Activated naive CD4-positive, alpha-beta T cell treated with anti-CD3 and anti-CD28 coated beads, Interleukin-2, amount 50 U/mL, for 72 hours (primary cell): ENCODE measurements at places on chromosomes 2 and 18. TPM values are rescaled to one million over a fixed set of nuclear protein-coding genes. Genes with fewer than 3 reads are reported as not detected.

GRCh38 chr18:75727456-75727855 lies 300.0 kb upstream of the SMIM21 start:
- no peak for DNase-seq

The FSIP2 gene
- total RNA-seq: 0.35 TPM

- no peak for DNase-seq
Measured at GRCh38 chr2:27809761-27810241, 38.3 kb downstream of the MRPL33 start.

The PLGLB2 gene
- total RNA-seq: not detected

- no peak for DNase-seq
Measured at GRCh38 chr2:65417509-65418085, 14.8 kb downstream of the SPRED2 start.

The GALNT14 gene
- 1.2 TPM for total RNA-seq

The CCDC85A gene
- total RNA-seq: not detected

The UGT1A9 gene
- not detected for total RNA-seq

- no peak for DNase-seq
Measured at GRCh38 chr2:105179469-105180372, 61.8 kb upstream of the GPR45 start.

The MALL gene
- total RNA-seq: not detected

GRCh38 chr2:241289597-241289996 lies 25.9 kb downstream of the HDLBP start:
- DNase-seq: no peak

The SLC5A7 gene
- not detected for total RNA-seq

DNA sequence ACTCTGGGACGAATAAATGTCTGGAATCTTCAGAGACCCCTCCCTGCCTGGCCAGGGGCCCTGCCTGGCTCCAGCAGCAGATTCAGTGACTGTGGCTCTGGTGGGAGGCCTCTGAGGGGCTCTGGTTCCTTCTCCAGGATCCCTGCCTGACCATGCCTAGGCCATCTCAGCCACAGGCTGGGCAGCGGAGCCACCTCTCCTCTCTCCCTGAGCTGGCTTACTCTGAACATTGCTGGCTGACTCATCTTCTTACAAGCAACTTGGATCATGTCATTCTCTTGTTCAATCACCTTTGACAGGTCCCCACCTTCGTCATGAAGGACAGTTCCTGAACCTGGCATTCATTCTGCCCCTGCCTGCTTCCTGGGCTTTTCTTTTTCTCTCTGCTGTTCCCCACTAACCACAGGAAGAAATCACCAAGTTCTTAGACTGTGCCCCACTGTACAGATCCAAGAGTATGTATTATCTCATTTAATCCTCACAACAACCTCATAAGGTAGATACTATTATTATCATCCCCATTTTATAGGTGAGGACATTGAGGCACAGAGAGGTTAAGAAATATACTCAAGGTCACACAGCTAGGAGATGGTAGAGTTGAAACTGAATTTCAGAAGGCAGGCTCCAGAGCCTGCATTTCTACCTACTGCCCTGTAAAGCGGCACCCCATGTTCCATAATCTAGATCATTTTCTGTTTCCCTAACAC lies 155.5 kb upstream of the SMAD2 start:
- DNase-seq: no peak

- no peak for DNase-seq
Measured at GRCh38 chr2:203820969-203821368, 46.6 kb upstream of the CTLA4 start.

- DNase-seq: no peak
Measured at GRCh38 chr18:31058897-31059296, 16.4 kb upstream of the DSC3 start.

- no peak for DNase-seq
Measured at GRCh38 chr18:11176481-11176881, 27.1 kb upstream of the PIEZO2 start.

- no peak for DNase-seq
Measured at GRCh38 chr2:195450552-195451113, 206.4 kb upstream of the SLC39A10 start.

DNA sequence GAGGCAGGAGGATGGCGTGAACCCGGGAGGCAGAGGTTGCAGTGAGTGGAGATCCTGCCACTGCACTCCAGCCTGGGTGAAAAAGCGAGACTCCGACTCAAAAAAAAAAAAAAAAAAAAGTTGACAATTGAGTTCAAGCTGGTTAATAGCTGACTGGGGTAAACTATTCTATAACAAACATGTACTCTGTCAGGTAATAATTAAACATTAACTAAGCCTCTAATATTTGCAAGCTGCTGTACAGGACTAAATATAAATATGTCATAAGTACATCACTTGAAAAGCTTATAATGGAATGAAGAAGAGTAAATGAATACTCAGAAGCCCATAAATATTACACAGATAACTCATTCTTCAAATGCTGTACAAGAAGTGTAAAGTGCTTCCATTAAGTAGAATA lies 190.4 kb upstream of the CRIM1 start:
- no peak for DNase-seq

The SLC9A4 gene
- total RNA-seq: 0.23 TPM

DNA sequence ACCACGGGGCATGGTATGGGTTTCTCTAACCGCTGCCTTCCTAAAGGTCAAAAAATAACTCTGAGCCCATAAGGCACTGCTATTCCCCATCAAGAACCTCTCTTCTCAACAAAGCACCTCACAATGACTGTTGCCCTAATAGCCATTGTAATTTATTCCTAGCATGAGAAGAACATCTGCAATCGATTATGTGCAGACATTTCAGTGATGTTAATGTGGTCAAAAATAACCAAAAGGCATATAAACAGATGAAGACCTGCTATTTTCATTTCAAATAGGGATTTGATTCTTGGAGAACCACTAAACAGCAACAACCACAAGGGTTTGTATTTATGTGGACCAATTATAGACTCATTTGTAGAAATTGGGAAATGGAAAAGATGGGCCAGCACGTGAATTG lies 356.6 kb downstream of the FBXO15 start:
- no peak for DNase-seq

DNA sequence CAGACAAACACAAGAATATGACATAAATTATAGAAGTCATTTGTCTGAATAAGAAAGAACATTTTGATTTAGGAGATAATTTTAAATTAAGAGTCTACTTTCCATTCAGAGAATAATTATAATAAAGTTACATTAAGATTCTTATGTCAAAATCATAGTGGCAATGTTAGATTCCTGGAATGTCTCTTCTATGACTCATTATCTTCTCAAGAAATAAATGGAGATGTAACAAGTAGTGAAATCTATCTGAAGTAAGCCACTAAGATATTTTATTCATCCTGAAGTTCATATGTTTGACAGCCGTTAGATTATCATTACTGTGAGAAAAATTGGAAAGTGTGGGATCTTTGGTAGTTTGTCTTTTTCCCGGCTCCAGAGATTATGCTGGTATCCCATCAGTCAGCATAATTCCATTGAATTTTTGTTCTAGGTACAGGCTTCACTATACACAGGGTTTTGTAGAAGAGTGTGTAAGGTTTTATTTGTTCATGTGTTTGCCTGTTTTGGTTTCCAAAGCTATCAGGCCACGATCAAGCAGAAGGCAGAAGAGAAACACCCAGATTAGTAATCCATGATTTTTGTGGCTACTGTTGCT lies 1246.6 kb upstream of the LRRTM1 start:
- no peak for DNase-seq

The ITGAV gene
- 8.7 TPM for total RNA-seq

GRCh38 chr2:9573013-9573720 lies 17.5 kb upstream of the ADAM17 start:
- no peak for DNase-seq

The RAB6C gene
- not detected for total RNA-seq

- DNase-seq: no peak
Measured at GRCh38 chr2:203841654-203842053, 25.9 kb upstream of the CTLA4 start.

- no peak for DNase-seq
Measured at GRCh38 chr2:70552501-70553333, 909 bp downstream of the TGFA start.

The LIMS2 gene
- 15.5 TPM for total RNA-seq

GRCh38 chr2:39851251-39851650 lies 72.2 kb upstream of the THUMPD2 start:
- no peak for DNase-seq

DNA sequence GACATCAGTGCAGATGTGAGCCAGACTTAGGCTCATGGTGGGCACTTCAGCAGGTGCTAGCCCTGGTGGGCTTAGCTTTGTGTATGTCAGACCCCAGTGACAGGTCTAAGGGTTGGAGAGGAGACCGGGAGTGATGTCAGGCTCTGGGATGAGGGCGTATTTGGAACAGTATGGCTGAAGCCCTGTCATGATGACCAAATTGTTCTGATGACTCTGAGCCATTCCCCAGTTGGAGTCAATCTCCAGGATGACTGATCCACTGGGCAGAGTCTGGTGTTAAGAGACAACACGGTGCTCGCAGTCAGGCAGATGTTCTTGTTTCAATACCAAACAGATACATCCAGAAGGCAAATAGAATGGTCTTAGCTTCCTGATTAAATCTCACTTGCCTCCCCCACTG lies 241.5 kb downstream of the SOX11 start:
- no peak for DNase-seq

DNA sequence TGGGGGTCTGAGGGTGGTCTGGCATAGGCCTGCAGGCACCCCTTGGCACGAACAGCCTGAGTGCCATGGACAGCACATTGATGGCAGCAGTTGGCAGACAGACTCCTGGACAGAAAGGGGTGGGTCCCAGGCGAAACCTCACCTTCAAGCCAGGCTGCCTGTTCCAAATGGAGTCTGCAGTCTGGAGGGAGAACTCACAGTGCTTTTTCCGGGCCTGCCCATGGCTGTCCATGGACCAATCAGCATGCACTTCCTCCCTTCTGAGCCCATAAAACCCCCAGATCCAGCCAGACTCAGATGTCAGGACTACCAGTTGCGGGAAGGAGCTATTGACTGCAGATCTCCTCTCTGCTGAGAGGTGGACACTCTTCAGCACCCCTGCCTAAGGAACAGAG lies 694.6 kb upstream of the ACVR2A start:
- DNase-seq: no peak

The SCYGR1 gene
- total RNA-seq: not detected

DNA sequence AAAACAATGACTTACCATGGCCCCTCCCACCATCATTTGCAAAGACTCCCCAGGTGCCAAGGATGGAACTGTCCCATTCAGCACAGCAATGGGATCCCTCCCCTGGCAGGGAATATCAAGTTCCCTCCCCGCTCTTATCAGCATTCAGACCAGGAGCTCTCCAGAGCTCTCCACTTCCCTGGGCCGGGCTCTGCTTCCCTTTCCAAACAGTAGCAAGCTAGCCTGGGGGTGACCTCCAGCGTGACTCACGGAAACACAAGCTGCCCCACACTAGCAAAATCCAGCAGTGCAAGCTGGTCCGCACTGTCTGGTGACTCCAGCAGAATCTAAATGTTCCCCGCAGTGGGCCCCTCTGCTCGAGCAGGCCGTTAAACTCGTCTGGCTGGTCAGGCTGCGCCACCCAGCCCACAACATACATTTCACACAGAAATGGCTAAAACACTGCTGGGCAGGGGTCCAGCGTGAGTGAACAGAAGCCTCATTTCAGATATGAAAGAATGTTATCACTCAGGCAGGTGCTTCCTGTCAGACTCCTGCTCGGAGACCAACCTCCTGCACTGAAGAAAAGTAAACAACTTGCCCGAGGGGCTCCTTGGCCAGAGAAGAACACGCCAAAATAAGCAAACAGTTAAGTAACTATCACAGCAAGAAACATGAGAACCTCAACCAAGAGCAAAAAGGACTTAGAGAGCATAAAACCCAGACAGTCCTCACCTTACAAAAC lies 33.9 kb downstream of the STAT1 start:
- no peak for DNase-seq

- DNase-seq: peak; percentile 42
Measured at GRCh38 chr18:80175451-80176204, 66.6 kb downstream of the ADNP2 start.

The VIT gene
- total RNA-seq: not detected

- DNase-seq: no peak
Measured at GRCh38 chr18:55465313-55465712, 122.7 kb downstream of the TCF4 start.

- DNase-seq: no peak
Measured at GRCh38 chr2:205539603-205540002, 142.7 kb upstream of the NRP2 start.

GRCh38 chr2:22281033-22281432 lies 1103.9 kb upstream of the KLHL29 start:
- DNase-seq: no peak

The ANKRD30B gene
- total RNA-seq: not detected

The ALPP gene
- total RNA-seq: 0.53 TPM

- peak; percentile 59 for DNase-seq
Measured at GRCh38 chr2:239035361-239035814, 187.5 kb downstream of the TWIST2 start.

The GPAT2 gene
- 19.8 TPM for total RNA-seq

DNA sequence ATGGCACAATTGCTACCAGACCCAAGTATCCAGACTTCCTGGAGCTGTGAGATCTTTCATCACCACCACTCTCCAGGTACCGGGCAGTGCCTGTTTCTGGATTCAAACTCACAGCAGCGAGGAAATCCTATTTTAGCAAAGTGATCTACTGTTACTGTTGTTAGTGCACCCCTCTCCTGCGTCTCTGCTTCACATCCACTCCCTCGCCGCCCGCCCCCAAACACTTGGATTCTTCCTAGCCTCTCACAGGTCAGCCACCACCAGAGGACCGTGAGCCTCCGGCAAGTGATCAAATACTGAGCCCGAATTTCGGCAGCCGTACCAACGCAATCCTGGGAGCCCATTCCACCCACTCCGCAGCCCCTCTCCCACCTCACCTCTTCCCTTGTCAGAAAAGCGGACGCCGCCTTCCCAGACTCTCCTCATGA lies 519 bp downstream of the METTL4 start:
- DNase-seq: no peak

The SKOR2 gene
- total RNA-seq: not detected

The LBX2 gene
- 0.39 TPM for total RNA-seq

The USP40 gene
- total RNA-seq: 5.9 TPM

The CNOT11 gene
- total RNA-seq: 46.1 TPM

The ERFE gene
- not detected for total RNA-seq

The KATNAL2 gene
- total RNA-seq: 2.0 TPM

GRCh38 chr18:8139891-8140406 lies 469.3 kb upstream of the RAB12 start:
- no peak for DNase-seq

DNA sequence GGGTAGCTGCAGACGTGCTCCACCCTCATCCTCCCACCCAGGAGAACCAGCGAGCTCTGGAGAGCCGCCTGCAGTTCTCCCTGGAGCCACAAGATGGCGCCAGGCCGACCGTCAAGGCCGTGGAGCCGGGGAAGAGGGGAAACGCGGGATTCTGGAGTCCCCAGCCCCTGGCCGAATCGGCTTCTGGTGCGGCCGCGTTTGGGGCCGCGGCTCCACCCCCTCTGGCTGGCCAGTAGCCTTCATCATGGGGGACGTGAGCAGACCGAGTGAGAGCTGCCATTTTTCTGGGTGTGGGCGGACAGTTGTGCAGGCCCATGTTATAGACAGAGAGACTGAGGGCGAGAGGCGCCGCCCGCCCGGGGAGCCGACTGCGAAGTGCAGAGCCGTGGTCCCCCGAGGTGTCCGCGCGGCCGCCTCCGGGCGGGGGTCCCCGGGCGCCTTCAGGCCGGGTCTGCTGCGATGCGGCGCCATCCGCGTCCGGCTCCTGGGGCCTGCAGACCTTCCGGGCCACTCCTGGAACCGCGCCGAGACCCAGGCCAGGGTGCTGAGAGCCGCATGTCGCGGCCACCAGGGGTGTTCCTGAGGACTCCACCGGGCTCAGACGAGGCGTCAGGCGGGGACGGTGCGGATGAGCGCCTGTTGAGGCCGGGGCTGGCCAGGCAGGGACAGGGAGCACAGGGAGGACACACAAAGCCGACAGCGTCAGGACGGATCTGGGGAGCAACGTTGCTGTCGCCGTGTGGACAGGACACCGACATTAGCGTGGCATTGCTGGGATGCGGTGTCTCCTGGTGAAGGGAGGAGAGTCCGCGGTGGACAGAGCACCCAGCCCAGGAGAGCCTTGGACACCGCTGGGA lies 418.2 kb upstream of the HS6ST1 start:
- DNase-seq: peak; percentile 80
